ENCODE measurements at places on chromosomes 4 and X.

- DNase-seq, result no peak
Measured at GRCh38 chrX:115425359-115425758, 135.6 kb upstream of the PLS3 start.

- peak; percentile 31 for DNase-seq
Measured at GRCh38 chr4:57363346-57363745, 253.2 kb upstream of the IGFBP7 start.

- DNase-seq, result no peak
Measured at GRCh38 chr4:159401226-159401712, 298.4 kb downstream of the RAPGEF2 start.

DNA sequence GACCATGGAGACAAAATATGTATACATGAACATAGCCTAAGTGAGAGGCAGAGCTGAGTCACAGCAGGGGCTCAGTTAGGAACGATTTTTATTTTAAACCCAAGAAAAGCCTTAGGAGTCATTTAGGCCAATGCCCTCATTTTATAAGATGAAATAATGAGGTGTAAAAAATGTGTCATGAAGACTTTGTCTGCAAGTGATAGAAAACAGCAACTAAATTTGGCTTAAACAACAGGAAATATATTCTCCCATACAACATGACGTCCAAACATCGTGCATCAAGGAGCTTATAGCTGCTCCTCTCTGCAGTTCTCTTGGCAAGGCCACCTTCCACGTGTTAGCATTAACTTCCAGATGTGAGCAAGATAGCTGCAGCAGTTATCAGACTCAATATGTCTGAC, 16.8 kb downstream of the SCFD2 start:
- DNase-seq, result no peak

DNA sequence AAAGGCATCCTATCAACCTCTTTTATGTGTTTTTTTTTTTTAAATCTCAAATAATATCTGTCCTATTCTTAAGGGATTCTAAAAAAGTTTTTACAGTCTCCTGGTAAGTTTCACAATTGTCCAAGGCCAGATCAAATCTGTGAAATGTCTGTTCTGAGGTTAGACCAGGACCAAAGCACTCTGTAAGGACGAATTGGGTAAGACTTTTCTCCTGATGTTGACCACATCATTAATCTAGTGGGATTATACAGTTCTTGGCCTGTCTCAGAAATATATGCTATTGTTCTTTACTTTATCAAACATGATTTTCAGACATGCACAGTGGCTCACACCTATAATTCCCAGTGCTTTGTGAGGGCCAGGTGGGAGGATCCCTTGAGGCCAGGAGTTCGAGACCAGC, 45.8 kb upstream of the TMEM131L start:
- no peak for DNase-seq

GRCh38 chr4:71872767-71873415, 89.0 kb upstream of the GC start:
- no peak for DNase-seq

GRCh38 chr4:63396269-63396668, 1013.0 kb downstream of the TECRL start:
- DNase-seq, result no peak

GRCh38 chr4:99305638-99306400, 15.0 kb upstream of the ADH1A start:
- DNase-seq, result no peak

GRCh38 chr4:170214101-170214500, 124.3 kb upstream of the AADAT start:
- no peak for DNase-seq

- no peak for DNase-seq
Measured at GRCh38 chr4:183760326-183760725, 101.2 kb downstream of the TRAPPC11 start.

GRCh38 chr4:1041147-1041935, 29.9 kb downstream of the FGFRL1 start:
- DNase-seq, result peak; percentile 64

DNA sequence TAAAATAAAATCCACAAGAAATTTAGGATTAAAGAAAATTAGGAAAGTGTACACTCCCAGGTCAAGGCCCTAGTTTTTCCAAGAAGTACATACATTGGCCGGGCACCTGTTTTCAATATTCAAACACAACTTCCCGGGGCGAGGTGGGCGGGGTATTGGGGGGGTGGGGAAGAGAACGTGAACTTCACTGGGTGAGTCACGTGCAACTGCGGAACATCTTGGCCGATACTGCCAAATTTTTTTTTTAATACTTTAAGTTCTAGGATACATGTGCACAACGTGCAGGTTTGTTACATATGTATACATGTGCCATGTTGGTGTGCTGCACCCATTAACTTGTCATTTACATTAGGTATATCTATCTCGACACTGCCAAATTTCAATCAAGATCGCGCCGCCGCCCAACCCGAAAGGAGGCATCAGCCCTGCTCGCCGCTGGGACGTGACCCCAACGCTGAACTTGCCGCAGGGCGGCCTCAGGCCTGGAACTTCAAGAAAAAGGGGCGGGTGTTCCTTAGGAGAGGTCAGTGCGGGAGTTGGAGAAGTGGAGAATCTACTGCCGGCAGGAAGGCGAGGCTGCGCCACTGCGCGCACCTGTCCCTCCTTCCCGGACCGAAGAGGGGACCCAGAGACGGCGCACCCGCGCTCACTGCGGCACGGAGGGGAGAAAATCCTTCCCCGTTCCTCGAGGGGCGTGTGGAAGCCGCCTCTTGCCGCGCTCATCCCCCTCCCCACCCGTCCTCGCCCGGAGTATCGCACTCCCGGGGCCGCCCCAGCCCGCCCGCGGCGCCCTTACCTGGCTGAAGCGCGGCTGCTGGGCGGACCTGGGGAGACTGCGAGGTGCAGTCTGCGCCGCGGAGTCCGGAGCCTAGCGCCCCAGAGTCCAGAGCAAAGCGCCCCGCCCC, at the start of gene TEC:
TSS of gene TEC (minus strand) at position 883 of the 905 bp plus-strand sequence. CDS start 41,224 bp downstream, outside the sequence.
- DNase-seq, result peak; percentile 8

DNA sequence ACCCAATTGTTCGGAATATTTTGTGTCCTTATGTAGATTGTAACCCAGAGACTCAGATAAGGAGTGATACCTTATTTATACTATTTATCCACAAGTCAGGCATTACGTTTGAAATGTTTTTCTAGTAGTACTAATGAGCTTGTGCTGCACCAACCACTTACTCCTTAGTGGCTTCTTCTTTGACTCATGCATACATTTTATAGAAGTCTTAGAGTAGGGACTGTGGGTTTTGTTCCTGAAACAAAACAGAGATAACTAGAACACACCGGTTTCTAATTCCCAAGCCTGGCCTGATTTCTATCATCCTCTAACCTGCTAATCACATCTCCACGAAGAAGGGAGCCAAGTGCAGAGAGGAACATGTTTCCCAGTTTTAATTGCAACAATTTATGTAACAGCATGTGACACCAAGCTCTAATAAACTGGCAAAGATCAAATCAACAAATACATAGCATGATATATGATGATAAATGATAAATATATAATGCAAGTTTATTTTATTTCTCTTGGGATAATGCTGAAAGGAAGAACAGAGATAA, 32.3 kb downstream of the MGARP start:
- DNase-seq, result no peak

DNA sequence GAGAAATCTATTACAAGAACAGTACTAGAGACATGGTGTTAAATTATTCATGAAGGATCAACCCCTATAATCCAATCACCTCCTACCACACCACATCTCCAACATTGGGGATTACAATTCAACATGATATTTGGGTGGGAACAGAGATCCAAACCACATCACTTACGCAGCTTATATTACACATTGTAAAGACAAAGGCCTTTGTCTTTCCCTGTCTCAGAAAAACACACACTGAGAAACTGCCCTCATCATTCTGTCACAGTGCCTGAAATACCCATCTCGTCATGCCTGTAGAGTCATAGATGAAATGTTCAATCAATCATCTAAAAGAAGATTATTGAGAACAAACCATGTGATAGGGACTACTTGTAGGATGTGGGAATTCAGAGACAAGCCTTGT, 558.8 kb upstream of the GRIA3 start:
- DNase-seq, result no peak

- DNase-seq, result peak; percentile 46
Measured at GRCh38 chrX:138745196-138745595, 33.7 kb upstream of the FGF13 start.

DNA sequence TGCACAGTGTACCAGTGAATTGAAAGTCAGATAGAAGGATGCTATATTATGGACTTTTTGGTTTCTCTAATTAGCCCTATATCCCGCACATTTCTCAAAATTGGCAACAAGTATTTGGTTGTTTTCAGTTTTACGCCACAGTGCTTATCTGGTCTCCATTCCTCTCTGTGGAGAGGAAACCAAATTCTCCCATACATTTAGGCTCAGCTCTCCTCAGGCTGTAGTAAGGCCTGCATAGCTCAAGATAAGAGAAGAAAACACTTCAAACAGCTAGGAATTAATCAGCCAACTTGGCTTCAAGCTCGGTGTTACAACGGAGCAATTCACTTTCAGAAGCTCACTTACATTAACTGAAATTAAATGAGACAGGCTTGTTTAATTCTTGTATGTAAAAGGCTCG, 263.2 kb downstream of the PDHA2 start:
- no peak for DNase-seq

GRCh38 chrX:84873176-84873575, 130.5 kb upstream of the APOOL start:
- DNase-seq, result no peak

- DNase-seq, result peak; percentile 18
Measured at GRCh38 chr4:137635601-137636000, 103.3 kb upstream of the PCDH18 start.

- DNase-seq, result peak; percentile 94
Measured at GRCh38 chrX:119943185-119943988, at the start of gene NKAP. Gene NKAP (minus strand): TSS chrX:119943751. CDS start chrX:119943605, 146 bp downstream.

GRCh38 chrX:98299785-98300184, 1416.1 kb downstream of the RPA4 start:
- no peak for DNase-seq
